ENCODE measurements at places on chromosomes 3 and 15. TPM values are rescaled to one million over a fixed set of nuclear protein-coding genes. Genes with fewer than 3 reads are reported as not detected.

WDR53 gene
- 19.7 TPM for total RNA-seq

GRCh38 chr3:25007974-25008658 lies 419.9 kb upstream of the RARB start:
- no peak overlapping the region for H3K4me3 ChIP-seq
- no peaks in the 10 kb centered on the region for H3K4me1 ChIP-seq
- no peak for DNase-seq
- H3K27ac ChIP-seq: no peak overlapping the region
- no peaks in the 10 kb centered on the region for H3K36me3 ChIP-seq

DNA sequence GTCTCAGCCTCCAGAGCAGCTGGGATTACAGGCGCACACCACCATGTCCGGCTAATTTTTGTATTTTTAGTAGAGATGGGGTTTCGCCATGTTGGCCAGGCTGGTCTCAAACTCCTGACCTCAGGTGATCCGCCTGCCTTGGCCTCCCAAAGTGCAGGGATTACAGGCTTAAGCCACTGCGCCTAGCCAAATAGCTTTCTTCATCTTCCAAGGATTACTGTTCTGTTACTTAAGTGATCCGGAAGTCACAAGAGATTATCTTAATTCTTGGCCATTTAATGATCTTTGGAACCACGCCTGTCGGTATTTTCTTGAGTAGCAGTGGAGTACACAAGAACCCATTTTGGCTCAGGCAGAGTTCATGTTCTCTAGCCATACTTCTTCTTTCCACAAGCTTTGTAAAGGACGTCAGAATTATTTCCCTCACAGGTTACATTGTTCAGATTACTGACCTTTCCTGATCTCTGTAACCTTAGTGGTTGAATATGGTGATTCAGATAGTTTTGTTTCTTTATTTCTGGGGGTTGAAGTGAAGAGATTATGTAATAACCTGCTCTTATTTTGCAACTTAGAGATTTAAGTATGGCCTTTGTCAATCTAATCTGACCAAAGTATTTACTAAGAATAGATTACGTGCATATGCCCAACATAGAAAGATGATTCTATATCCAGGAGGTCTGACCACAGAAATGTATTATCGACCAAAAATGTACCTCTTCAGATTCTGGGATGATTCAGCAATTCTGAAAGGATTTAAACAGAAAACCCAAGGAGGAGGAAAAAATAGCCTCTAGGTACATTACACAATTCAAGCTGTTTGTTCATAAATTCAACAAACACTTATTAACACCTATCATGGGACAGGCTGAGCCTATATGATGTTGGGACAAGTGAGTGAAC lies 132.2 kb downstream of the GREM1 start:
- H3K27me3 ChIP-seq: no peaks in the 10 kb centered on the region
- no peaks in the 10 kb centered on the region for H3K36me3 ChIP-seq
- no peak overlapping the region for H3K4me3 ChIP-seq

DNA sequence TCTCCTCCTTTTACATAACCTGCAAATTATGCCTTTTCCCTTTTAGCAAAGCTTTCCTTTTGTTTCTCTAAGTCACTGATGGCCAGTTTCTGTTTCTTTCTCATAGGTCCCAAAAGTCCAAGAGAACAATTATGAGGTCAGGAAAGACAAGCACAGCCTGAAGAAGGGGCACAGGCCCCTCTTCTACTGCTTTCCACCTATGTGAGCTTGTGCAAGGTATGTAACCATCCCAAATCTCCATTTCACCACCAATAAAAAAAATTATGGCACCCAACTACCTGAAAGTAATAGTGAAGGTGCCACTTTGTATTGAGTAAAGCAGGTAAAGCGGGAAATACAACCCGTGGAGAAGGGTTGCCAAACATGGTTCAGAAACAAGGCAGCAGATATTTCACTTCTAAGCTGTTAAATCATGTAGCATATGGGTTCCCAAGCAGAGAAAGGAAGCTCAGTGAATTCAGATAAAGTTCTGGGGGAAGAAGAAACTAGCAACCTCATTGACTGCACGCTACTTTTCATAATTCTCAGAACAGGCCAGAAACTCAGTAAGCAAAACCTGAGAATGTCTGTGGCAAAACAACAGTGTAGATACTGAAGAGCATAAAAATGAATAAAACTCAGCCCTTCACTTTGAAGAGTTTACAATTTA lies 4.2 kb downstream of the PLOD2 start:
- DNase-seq: no peak
- peaks cover 6% of the 10 kb centered on the region for H3K36me3 ChIP-seq
- H3K4me1 ChIP-seq: peaks cover 6% of the 10 kb centered on the region
- no peak overlapping the region for H3K27ac ChIP-seq

- no peak for DNase-seq
- H3K36me3 ChIP-seq: no peaks in the 10 kb centered on the region
- no peak overlapping the region for H3K27ac ChIP-seq
- peaks cover 17% of the 10 kb centered on the region for H3K27me3 ChIP-seq
Measured at GRCh38 chr15:62889734-62890505, 152.6 kb upstream of the TPM1 start.

DNA sequence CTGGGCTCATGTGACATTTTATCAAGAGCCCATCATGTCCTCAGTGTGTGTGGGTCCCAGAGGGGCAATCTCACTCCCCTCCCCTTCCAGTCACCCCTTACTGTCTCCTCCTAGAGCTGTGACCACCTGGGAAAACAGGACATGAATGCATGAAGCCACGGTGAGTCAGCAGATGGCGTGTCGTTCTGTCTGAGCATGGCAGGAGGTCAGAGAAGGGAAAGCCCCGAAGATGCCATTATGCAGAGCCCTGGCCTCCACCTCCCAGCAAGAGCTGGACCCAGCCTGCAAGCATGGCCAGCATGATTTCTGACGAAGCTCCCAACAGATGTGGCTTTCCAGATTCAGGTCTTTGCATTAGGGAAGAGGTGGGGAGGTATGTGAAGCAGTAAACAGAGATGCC lies 118.5 kb downstream of the TLE3 start:
- H3K4me1 ChIP-seq: peaks cover 5% of the 10 kb centered on the region
- no peak overlapping the region for H3K27ac ChIP-seq
- H3K36me3 ChIP-seq: no peaks in the 10 kb centered on the region

GRCh38 chr15:67385971-67386370 lies 131.4 kb downstream of the IQCH start:
- H3K4me3 ChIP-seq: no peak overlapping the region
- H3K27me3 ChIP-seq: peaks cover 16% of the 10 kb centered on the region
- H3K27ac ChIP-seq: no peak overlapping the region
- H3K36me3 ChIP-seq: no peaks in the 10 kb centered on the region
- no peak for DNase-seq

DNA sequence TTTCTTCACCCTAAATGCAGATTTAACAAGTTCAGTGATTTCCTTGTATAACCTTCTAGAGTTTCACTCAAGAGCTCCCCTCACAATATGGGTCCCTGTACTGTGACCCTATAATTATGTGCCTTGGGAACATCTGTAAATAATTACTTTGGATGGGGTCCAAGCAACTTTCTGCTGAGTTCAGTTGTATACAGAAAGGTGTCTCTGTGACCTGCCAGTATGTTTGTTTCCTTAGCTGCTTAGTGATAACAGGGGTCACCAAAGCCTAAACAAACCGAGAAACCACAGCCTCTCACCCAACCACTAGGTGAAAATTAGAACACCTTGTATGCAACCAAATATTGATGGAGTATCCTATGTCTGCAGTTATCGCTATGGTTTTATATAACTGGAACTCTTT lies 29.8 kb upstream of the SLC25A36 start:
- no peak overlapping the region for H3K27ac ChIP-seq
- no peaks in the 10 kb centered on the region for H3K4me1 ChIP-seq
- no peaks in the 10 kb centered on the region for H3K36me3 ChIP-seq
- no peak for DNase-seq
- H3K27me3 ChIP-seq: peaks cover 29% of the 10 kb centered on the region
- no peak overlapping the region for H3K4me3 ChIP-seq

SNX22 gene
- not detected for total RNA-seq

GRCh38 chr15:85100186-85100937 lies 118.7 kb downstream of the PDE8A start:
- H3K27me3 ChIP-seq: no peaks in the 10 kb centered on the region
- H3K27ac ChIP-seq: no peak overlapping the region
- no peak for DNase-seq
- no peak overlapping the region for H3K4me3 ChIP-seq
- no peaks in the 10 kb centered on the region for H3K4me1 ChIP-seq
- peaks cover 4% of the 10 kb centered on the region for H3K36me3 ChIP-seq

- no peaks in the 10 kb centered on the region for H3K36me3 ChIP-seq
- H3K27me3 ChIP-seq: peaks cover 7% of the 10 kb centered on the region
- no peak overlapping the region for H3K4me3 ChIP-seq
- H3K4me1 ChIP-seq: no peaks in the 10 kb centered on the region
- no peak overlapping the region for H3K27ac ChIP-seq
- no peak for DNase-seq
Measured at GRCh38 chr15:77531191-77532000, 101.3 kb downstream of the LINGO1 start.

GRCh38 chr3:126197854-126198584 lies 17.6 kb upstream of the ALDH1L1 start:
- H3K27ac ChIP-seq: no peak overlapping the region
- H3K27me3 ChIP-seq: peaks cover 24% of the 10 kb centered on the region
- DNase-seq: no peak
- H3K4me1 ChIP-seq: no peaks in the 10 kb centered on the region
- no peak overlapping the region for H3K4me3 ChIP-seq

GRCh38 chr15:68256675-68257450 lies 20.7 kb upstream of the FEM1B start:
- no peak overlapping the region for H3K27ac ChIP-seq
- peaks cover 13% of the 10 kb centered on the region for H3K27me3 ChIP-seq
- peak overlapping the region; percentile 47 for H3K4me3 ChIP-seq
- H3K36me3 ChIP-seq: no peaks in the 10 kb centered on the region
- DNase-seq: peak; percentile 65
- H3K4me1 ChIP-seq: no peaks in the 10 kb centered on the region

DNA sequence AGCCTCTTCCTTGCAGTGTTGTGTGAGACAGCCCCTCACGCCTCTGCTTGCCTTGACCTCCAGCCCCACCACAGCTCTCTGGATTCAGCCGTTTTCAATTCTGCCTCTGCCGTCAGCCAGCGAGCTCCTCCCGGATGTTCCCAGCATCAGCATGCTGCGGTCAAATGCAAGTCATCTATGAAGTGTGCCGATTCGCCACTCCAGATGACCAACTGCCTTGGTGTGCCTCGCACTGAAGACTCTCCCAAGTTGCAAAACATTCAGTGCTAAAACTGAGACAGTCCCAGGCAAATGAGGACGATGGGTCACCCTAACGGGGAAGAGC lies 30.6 kb upstream of the RASA2 start:
- no peaks in the 10 kb centered on the region for H3K36me3 ChIP-seq
- H3K27ac ChIP-seq: peak overlapping the region; percentile 36
- no peak overlapping the region for H3K4me3 ChIP-seq
- no peaks in the 10 kb centered on the region for H3K27me3 ChIP-seq

GRCh38 chr3:32602206-32602605 lies 31.5 kb upstream of the DYNC1LI1 start:
- H3K4me3 ChIP-seq: no peak overlapping the region
- no peak overlapping the region for H3K27ac ChIP-seq
- H3K36me3 ChIP-seq: no peaks in the 10 kb centered on the region
- no peak for DNase-seq

- no peak for DNase-seq
- H3K4me3 ChIP-seq: no peak overlapping the region
- no peak overlapping the region for H3K27ac ChIP-seq
- H3K4me1 ChIP-seq: no peaks in the 10 kb centered on the region
- H3K36me3 ChIP-seq: peaks cover 8% of the 10 kb centered on the region
Measured at GRCh38 chr15:76239786-76240185, 71.5 kb downstream of the ETFA start.

- H3K36me3 ChIP-seq: no peaks in the 10 kb centered on the region
- peak overlapping the region; percentile 98 for H3K27ac ChIP-seq
- peak; percentile 51 for DNase-seq
Measured at GRCh38 chr3:195099951-195100785, 170.8 kb downstream of the XXYLT1 start.

DNA sequence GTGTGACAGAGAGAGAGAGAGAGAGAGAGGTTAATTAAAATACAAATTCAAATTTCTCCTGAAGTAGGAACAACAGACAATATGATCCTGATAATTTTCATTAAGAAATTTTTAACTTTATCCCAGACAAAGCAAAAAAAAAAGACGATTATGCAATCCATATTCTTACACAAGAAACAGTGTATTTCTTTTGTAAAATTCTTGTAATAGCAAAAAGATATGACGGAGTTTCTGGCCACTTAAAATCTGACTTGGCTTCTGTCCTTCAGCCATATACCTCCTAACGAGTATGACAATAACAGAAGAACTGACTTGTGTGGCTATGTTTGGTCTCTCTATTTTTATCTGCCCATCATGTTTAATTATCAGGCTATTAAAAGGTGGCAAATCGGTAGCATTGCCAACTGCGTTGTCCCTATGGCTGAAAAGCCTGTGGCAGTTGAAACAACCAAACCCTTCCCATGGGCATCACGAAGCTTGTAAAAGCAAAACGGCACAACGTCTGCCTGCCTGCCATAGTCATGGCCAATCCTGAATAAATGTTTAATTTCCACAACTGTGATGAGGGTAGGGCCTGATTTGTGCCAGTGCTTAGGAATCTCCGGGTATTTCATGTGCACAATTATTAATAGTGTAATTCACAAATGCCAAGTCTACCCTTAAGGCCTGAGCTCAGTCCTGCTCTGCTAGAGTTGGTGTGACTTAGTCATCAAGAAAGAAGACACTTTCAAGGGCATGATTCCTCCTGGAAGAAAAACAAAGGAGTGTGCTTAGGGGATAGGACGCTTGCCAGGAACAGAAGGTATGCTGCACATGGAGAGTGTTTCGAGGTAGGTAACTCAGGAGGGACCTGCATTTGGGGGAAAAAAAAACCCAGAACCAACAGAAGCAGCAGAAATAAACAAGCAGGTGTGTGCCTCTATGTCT lies 1090.2 kb downstream of the FHIT start:
- no peak for DNase-seq
- H3K36me3 ChIP-seq: no peaks in the 10 kb centered on the region
- no peaks in the 10 kb centered on the region for H3K27me3 ChIP-seq
- H3K4me1 ChIP-seq: peaks cover 12% of the 10 kb centered on the region
- peak overlapping the region; percentile 14 for H3K27ac ChIP-seq

CD200 gene
- 0.36 TPM for total RNA-seq

DNA sequence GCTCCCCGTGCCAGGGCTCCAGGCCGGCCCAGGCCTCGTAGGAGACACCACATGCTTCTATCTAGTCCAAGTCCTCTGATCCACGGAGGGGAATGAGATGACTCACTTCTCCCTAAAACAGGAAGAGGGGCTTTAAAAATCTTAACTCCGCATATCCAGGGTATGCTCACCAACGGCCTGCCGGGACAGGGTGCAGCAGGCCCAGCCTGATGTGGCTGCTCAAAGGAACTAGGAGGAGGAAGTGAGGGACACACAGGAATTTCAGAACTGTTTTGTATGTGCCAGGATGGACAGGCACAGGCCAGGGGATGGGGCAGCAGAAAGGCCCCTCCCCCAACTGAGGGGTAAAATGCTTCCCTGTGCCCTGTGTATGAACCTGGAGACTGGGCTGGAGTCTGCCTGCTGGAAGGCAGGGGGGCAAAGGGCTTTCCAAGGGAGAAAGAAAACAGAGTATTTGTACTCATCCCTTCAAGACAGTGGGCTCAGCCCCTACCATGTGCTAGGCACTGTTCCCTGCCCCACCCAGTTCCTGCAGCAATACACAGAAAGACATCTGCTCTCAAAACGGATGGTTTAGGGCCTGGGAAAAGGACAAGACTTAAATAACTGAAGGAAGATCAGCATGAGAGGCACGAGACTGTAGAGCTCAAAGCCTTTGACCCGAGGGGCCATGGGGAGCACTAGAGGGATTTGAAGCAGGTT lies 22.1 kb downstream of the CHDH start:
- no peaks in the 10 kb centered on the region for H3K4me1 ChIP-seq
- peaks cover 21% of the 10 kb centered on the region for H3K27me3 ChIP-seq
- DNase-seq: no peak
- no peaks in the 10 kb centered on the region for H3K36me3 ChIP-seq
- no peak overlapping the region for H3K27ac ChIP-seq
- H3K4me3 ChIP-seq: no peak overlapping the region

WDR49 gene
- not detected for total RNA-seq

PP2D1 gene
- total RNA-seq: not detected

PLSCR2 gene
- total RNA-seq: not detected

All from natural killer cell treated with Interleukin-12 subunit alpha and Interleukin-12 subunit beta and Interleukin-15 and Interleukin-18, amount 100 ng/mL, for 72 hours (primary cell).